ENCODE measurements at places on chromosomes 6 and 20. TPM values are rescaled to one million over a fixed set of nuclear protein-coding genes. Genes with fewer than 3 reads are reported as not detected.

Gene BANF2
- total RNA-seq: not detected

Gene ARFRP1
- total RNA-seq: 72.8 TPM

Gene FAM83B
- total RNA-seq: not detected

Gene ISM1
- 1.7 TPM for total RNA-seq

- H3K27ac ChIP-seq: no peak overlapping the region
- no peaks in the 10 kb centered on the region for H3K36me3 ChIP-seq
- no peak overlapping the region for H3K4me3 ChIP-seq
- peaks cover 11% of the 10 kb centered on the region for H3K4me1 ChIP-seq
Measured at GRCh38 chr6:37779111-37779800, 40.3 kb upstream of the ZFAND3 start.

- no peak for DNase-seq
- no peak overlapping the region for H3K4me3 ChIP-seq
- no peaks in the 10 kb centered on the region for H3K27me3 ChIP-seq
- no peak overlapping the region for H3K27ac ChIP-seq
- H3K4me1 ChIP-seq: no peaks in the 10 kb centered on the region
Measured at GRCh38 chr6:81889377-81890053, 137.0 kb upstream of the TENT5A start.

DNA sequence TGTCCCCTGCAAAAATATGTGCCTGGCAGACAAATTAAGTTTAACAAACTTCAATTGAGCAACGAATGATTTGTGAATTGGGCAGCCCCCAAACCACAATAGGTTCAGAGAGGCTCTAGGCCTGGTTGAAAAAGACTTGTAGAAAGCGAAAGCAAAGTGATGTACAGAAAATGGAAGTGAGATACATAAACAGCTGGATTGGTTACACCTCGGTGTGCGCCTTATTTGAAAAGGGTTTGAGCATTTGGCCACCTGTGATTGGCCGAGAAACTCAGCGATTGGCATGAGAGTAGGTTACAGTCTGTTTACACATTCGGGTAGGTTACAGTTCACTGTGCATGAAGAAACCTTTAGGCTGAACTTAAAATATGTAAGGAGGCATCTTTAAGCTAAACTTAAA, 136.9 kb downstream of the CD83 start:
- no peak for DNase-seq
- H3K27ac ChIP-seq: no peak overlapping the region
- no peak overlapping the region for H3K4me3 ChIP-seq

- no peaks in the 10 kb centered on the region for H3K36me3 ChIP-seq
- H3K27me3 ChIP-seq: no peaks in the 10 kb centered on the region
- no peak overlapping the region for H3K27ac ChIP-seq
- no peak overlapping the region for H3K4me3 ChIP-seq
- H3K4me1 ChIP-seq: no peaks in the 10 kb centered on the region
Measured at GRCh38 chr20:61749406-61750075, 316.1 kb downstream of the TAF4 start.

DNA sequence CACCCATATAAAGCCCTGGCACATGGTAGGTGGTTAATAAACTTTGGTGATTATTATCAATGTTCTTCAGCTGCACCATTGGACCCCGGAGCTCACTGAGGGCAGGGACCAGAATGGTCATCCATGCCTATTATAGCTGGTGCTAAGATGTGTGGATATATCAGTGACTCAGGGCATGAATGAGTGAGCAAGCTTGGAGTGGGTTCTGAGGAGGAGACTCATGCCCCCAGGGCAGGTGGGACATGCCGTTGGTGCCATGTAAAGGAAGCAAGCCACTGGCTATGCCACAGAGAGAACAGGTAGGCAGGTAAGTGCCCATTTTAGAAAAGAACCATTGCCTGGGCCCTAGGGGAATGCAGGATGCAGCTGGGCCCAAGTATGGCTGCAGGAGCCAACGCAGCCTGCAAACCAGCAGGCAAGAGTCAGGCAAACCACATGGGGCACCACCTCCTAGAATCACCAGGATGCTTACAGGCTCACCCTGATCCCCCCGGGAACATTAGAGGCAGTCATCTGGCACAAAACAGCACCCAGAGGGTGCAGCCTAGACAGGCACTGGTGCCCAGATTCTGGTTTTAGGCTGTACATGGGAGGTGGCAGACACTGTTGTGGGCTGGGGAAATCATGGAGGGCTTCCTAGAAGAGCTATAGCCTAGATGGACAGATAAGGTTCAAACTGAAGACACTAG, 23.5 kb downstream of the PLAGL2 start:
- H3K36me3 ChIP-seq: no peaks in the 10 kb centered on the region
- H3K27me3 ChIP-seq: no peaks in the 10 kb centered on the region
- H3K4me3 ChIP-seq: no peak overlapping the region
- no peak overlapping the region for H3K27ac ChIP-seq
- no peak for DNase-seq

All from CD8-positive, alpha-beta memory T cell (primary cell).